Iris pigment epithelial cell (primary cell): ENCODE measurements at places on chromosomes 1 and 21.

- peak; percentile 41 for DNase-seq
Observed at GRCh38 chr1:106944721-106945120, 111.8 kb upstream of the PRMT6 start.

DNA sequence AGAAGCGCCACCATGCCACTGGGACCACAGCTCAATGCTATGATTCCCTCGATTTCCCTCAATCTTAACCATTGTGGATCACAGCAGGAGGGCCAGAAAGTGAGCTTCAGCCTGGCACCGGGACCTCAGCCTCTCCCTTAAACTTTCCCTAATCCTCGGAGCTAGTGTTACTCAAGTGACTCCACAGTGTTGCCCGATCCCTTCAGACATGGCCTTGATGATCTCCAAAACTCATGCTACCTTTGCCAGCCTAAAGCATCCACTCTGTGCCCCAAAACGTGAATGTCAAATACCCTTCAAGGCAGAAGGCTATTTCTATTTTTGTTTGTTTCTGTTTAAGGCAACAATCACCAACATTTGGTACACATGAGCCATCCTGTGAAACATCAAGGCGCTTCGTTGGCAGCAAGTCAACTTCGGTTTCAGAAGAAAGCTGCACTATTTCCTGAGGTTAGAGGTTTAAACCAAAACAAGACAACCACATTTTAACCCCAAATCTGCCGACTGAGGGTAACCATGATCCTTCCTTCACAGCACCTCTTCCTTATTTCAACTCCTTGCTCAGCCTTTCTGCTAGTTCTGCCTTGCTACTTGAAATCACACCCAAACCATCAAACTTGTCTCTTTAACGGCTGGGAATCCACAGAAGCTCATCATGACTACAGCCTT is 94.4 kb upstream of the KRTAP19-8 start:
- peak; percentile 71 for DNase-seq

DNA sequence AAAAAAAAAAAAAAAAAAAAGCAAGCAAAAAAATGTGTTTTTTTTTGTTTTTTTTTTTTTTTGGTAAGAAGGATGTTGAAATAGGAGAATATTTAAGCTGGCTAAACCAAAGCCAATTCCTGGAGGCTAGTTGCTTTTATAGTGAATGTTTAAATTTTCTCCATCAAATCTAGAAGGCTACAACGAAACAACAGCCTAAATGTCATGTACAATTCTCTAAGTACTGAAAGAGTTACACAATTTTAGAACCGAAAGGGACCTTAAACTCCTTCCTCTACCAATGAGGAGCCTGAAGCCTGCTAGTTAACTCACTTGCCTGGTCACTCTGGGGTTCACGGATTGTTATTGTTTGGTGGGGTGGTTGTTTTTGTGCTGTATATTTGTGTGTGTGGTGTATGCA is 3.5 kb downstream of the WLS start:
- peak; percentile 22 for DNase-seq

DNA sequence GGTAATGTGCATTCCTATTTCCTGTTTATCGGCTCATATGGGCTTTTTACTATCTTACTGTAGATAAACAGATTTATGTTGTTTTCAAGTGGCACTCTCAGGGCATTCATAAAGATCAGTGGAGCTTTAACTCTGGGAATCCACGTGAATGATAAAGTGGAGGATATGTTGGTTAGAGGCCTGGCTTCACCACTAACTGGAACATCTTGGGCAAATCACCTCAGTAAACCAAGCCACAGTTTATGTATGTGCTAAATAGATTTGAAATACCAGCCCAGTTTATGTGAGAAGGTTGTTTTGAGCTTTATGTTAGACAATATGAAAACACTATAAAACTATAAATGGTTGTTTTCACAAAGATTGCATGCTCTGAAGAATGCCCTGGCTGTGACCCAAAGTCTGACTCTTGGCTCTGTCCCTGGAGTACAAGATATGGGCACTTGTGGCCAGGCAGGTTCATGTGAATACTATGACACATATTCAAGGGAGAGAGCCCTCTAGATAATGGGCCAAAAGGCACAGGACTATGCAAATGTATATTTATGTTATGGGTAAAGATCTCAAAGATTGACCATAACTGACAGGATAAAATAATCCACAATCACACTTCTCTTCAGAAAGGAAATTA is 36.7 kb downstream of the FAM163A start:
- peak; percentile 34 for DNase-seq

DNA sequence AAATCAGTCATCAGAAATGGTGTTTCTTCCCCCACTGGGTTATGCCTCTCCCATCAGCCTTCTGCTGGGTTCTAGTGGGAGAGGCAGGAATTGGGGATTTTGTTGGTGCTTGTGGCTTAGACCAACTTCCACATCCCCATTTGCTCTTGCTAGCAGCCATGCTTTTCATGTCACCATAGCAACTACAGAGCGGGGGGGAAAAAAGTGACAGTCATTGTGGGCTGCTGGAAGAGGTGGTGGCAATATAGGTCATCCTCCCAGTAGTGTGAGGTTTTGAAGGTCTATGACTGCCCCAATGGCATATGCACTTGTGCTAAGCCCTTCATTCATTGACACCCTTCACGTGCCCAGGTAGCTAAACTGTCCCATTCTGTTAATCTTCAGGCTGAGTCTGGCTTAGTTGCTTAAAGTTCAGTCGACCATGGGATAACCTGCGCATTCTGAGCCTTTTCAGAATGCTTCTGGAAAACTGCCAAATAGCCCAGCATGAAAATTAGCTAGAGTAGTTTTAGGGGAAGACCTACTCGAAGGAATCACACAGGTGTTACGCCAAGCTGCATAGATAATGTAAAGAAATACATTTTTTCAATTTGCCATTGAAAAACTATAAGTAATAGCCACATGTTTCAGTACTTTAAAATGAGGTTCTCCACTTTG is 53.7 kb upstream of the ZNF326 start:
- no peak for DNase-seq

DNA sequence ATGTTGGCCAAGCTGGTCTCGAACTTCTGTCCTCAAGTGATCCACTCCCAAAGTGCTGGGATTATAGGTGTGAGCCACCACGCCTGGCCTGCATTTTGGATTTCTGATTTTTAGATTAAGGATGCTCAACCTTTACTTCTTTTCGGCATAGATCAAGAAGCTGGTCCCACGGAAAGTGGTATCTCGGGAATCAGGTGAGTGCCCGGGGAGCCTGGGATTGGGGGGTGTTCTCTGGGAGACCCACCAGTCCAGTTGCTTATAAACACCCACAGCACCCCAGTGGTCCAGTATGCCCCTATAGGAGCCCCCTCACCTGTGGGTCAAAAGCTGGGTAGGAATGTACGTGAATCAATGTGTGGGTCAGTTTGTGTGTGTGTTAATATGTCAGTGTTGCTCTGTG is 3.2 kb downstream of the SH3D21 start:
- no peak for DNase-seq

GRCh38 chr1:183850852-183851251 is 45.9 kb downstream of the RGL1 start:
- DNase-seq, result no peak

GRCh38 chr1:46431695-46432094 is 37.6 kb downstream of the FAAH start:
- DNase-seq, result no peak

- no peak for DNase-seq
Observed at GRCh38 chr21:14879458-14879857, 185.3 kb downstream of the NRIP1 start.

DNA sequence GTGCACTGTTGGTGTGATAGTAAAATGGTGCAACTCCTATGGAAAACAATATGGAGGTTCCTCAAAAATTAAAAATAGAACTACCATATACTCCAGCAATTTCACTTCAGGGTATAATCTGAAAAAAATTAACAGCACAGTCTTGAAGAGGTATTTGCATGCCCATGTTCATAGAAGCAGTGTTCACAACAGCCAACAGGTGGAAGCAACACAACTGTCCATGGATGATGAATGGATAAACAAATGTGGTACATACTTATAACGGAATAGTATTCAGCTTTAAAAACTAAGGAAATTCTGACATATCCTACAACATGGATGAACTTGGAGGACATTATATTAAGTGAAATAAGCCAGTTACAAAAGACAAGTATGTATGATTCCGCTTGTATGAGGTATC is 8.2 kb downstream of the TTLL7 start:
- DNase-seq, result no peak

DNA sequence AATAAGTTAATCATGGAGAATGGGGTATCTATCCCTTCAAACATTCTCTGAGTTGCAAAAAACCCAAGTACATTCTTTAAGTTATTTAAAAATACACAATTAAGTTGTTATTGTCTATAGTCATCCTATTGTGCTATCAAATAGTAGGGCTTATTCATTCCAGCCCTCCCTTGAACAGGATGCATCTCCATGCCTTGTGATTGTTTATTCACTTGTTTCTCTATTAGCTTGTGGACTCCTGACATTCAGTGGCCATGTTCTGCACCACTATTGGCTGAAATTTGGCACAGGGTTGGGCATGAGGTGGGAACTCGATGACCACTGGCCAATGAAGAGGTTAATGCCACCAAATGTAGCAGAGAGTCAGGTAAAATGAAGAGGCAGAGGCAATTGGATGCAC is 272.8 kb downstream of the TNR start:
- DNase-seq, result no peak

DNA sequence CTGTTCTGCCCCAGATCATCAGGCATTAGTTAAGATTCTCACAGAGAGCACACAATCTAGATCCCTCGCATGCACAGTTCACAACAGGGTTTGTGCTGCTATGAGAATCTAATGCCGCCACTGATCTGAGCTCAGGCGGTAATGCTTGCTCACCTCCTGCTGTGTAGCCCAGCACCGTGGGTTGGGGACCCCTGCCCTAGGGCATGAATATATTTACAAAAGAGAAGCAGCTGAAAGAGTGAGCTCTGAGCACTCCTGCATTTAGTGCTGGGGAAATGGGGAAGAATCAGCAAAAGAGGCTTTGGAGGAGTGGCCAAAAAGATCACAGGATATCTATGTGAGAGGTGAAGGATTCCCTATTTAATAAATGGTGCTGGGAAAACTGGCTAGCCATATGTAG is 5.6 kb downstream of the CFAP57 start:
- DNase-seq, result no peak

DNA sequence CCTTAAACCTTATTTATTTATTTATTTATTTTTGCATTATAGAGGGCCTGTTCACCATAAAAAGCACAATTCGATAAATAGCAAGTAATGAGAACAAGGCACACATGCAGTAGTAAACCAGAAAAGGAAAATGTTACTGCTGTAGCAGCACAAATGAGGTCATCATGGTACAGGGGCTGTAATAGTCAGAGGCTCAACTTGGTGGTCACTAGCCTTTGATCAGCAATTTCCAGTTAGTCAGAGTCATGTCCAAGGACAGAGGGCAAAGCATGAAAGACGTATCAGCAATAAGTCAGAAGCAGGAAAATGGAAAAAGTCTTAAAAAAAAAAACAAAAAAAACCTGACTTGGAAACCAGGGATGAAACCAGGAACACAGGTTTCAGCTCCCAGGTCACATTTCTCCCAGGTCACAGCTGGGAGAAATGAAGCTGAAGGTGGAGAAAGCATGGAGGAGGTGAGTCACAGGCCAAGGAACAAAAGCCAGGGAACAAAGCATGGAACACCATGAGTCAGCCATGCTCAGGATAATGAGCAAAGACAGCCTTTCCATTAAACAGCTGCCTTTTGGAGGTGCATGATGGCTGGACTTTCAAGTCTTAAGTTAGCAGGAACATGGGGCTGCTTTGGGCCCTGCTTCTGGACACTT is 556.3 kb downstream of the LTN1 start:
- DNase-seq, result peak; percentile 45

GRCh38 chr1:180291004-180291403 is 60.9 kb downstream of the LHX4 start:
- peak; percentile 51 for DNase-seq

DNA sequence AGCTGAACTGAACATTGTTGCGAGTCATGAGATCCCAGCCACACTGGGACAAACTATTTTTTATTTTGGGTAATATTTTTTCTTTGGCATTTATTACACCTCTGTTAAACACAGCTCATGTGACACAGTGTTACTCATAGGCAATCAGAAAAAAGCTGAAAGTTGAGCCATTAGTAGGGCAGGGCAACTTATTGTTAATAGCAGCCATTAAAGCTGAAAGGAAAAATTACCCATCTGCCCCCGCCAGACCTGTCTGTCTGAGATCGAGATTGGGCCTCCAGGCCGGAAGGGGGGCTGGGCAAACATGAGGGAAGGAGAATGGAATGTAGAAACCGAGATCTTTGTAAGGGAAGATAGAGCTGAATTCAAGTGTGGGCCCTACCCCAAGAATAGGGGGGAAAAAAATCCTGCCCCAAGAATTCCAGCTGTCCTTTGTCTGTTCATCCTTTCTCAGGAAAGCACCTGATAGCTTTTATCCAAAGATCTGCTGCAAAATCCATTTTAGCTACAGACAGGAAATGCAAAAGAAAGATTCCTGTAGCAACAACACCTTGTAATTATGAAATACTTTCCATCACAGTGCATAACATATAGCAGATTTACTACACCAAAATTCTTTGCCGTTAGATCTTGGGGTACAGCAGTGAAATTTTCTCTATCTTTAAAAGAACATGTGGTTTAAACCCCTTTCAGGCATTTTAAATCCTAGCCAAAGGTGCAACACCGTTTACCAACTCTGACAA is 212.8 kb downstream of the PBX1 start:
- peak; percentile 88 for DNase-seq

- DNase-seq, result no peak
Observed at GRCh38 chr1:235997049-235997448, 67.8 kb downstream of the NID1 start.

DNA sequence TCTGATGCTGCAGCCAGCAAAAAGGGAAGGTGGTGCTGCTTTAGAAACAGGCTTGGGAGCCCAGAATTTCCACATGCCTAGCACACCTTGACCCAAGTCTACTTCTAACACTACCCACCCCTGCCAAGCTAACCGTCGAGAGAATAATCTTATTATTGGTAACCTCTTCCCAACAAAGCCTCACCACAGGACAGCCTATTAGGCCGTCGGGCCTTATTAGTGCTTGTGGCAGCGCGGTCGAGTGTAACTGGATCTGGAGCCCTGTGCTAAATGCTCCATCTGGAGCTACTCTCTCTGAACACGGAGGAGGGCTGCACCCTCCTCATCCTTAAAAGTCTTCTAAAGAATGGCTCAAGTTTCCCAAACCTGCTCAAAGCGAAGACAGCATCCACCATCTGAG is 165.5 kb upstream of the NFIA start:
- no peak for DNase-seq

DNA sequence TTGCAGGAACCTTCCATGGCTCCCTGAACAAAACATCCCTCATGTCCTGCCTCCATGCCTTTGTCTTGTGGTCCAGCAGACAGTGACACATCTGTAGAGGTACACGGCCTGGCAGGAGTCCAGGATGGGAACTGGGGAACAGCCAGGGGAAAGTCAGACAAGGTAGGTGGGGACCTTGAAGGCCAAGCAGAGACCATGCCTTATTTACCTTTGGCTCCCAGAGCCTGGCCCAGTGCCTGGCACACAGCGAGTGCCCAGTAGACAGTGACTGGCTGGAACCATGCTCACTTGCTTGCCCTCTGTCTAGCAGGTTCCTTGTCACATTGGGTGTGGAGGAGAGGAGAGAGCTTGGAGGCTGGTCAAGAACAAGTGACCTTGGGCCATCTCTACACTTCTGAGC is 81.0 kb downstream of the BCAR3 start:
- no peak for DNase-seq
